ENCODE measurements at places on chromosomes 7 and 10. TPM values are rescaled to one million over a fixed set of nuclear protein-coding genes. Genes with fewer than 3 reads are reported as not detected.

FXYD4 gene
- not detected for total RNA-seq

PKD2L1 gene
- not detected for total RNA-seq

MUC12 gene
- total RNA-seq: not detected

EMX2 gene
- 3.2 TPM for total RNA-seq

ADO gene
- total RNA-seq: 48.4 TPM

CD36 gene
- total RNA-seq: not detected

DCLRE1A gene
- 8.3 TPM for total RNA-seq

CCDC172 gene
- not detected for total RNA-seq

PFKP gene
- total RNA-seq: 971 TPM

IL15RA gene
- total RNA-seq: 49.6 TPM

COBL gene
- total RNA-seq: 1.3 TPM

GPR22 gene
- not detected for total RNA-seq

PLPP4 gene
- 6.8 TPM for total RNA-seq

CC2D2B gene
- total RNA-seq: not detected

SPDYE6 gene
- total RNA-seq: not detected

GRCh38 chr10:33010132-33011037 lies 52.4 kb upstream of the ITGB1 start:
- peak; percentile 98 for DNase-seq

GRCh38 chr7:80499350-80499953 lies 12.4 kb downstream of the GNAT3 start:
- DNase-seq: peak; percentile 73

GRCh38 chr7:40749877-40750276 lies 615.1 kb downstream of the SUGCT start:
- DNase-seq: no peak

DNA sequence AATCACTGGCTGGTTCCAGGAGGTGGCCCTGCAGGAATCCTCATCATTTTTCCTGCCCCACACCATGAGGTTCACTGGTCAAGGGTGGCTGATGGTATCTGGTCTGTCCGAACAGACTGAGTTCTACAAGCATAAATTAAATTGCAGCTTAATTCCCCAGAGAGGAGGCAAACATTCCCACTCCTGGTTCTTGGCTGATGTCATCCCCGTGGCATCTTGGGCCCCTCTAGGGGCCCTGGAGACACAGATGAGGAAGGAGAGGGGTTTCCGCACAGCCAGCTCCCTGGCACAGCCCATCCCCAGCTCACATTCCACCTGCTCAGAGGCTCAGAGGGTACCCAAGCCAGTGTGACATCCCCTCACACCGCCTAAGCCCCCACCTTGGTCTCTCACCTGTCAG lies 5.3 kb upstream of the KLRG2 start:
- peak; percentile 77 for DNase-seq

- DNase-seq: no peak
Measured at GRCh38 chr10:79406683-79407422, 38.6 kb downstream of the ZCCHC24 start.

DNA sequence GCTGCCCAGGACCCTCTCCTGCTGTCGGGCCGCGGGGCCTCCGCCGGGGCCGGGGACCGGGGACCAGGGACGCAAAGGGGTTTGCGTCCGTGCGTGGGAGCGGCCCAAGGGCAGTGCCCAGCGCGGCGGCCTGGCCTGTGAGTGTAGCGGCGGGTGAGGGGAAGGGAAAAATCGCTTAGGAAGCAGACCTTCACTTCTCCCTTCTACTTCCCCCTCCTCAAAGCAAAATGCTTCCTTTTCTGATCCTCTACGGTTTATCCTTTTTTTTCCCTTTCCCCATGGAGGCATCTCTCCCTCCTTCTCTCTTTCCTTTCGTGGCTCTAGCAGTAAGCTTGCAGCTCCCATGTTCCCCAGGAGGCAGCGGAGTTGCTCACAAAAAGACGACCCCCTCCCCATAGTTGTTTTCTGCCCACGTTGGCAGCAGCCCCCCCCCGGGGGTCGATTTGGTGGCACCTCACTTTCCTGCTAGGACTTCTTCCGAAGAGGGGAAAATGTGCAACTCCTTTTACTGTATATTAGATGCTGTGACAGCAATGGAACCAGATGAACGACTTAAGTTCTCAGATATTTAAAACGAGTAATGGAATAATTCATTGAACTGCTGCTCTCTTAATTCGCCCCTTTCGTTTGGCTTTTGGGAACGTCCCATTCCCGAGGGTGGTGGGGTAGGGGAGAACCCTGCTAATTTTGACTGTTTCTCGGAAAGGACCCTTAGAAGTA lies 724 bp downstream of the CAPZA2 start:
- DNase-seq: peak; percentile 56

DNA sequence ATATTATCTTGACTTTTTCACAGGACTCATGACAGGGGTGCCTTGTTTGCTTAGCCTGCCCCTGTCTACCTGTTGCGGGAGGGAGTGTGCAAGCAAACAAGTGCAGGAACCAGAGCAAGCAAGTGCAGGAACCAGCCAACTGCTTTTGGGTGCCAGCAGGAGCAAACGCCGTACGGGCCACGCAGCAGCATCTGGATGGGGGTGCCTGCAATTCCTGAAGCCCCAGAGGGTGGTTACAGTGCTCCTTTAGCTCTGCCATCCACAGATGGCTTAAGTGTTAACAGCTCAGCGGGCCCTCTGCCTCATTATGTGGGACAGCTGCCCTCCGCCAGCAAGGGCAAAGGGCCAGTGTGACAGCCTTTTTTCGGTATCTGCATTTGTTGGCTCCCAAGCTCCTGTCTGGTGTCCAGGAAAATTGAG lies 83.5 kb downstream of the MICU1 start:
- no peak for DNase-seq

GRCh38 chr10:65142641-65143435 lies 1621.6 kb downstream of the REEP3 start:
- no peak for DNase-seq

GRCh38 chr10:124123156-124123555 lies 29.8 kb upstream of the CHST15 start:
- DNase-seq: no peak

GRCh38 chr7:157306846-157307838 lies 29.7 kb upstream of the DNAJB6 start:
- no peak for DNase-seq

DNA sequence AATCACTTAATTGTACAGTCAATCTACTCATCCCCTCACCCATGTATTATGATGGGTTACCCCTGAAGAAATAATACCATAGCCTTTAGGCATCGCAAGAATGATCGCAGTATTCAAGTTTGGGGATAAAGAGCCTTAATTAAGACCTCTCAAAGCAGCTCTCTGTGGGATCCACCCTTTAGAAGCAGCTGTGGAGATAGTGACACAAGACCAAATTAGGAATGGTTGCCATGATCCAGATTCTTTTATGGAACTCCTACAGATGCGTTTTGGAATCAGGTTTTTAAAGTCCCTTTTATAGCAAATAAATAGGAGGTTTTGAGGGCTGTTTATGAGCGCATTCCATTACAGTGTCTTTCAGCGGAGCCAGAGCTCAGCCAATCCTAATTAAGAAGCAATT lies 12.2 kb downstream of the TES start:
- no peak for DNase-seq

- DNase-seq: no peak
Measured at GRCh38 chr7:23475576-23475839, 5.2 kb upstream of the IGF2BP3 start.

- no peak for DNase-seq
Measured at GRCh38 chr10:27242473-27242950, 1.9 kb upstream of the ACBD5 start.

DNA sequence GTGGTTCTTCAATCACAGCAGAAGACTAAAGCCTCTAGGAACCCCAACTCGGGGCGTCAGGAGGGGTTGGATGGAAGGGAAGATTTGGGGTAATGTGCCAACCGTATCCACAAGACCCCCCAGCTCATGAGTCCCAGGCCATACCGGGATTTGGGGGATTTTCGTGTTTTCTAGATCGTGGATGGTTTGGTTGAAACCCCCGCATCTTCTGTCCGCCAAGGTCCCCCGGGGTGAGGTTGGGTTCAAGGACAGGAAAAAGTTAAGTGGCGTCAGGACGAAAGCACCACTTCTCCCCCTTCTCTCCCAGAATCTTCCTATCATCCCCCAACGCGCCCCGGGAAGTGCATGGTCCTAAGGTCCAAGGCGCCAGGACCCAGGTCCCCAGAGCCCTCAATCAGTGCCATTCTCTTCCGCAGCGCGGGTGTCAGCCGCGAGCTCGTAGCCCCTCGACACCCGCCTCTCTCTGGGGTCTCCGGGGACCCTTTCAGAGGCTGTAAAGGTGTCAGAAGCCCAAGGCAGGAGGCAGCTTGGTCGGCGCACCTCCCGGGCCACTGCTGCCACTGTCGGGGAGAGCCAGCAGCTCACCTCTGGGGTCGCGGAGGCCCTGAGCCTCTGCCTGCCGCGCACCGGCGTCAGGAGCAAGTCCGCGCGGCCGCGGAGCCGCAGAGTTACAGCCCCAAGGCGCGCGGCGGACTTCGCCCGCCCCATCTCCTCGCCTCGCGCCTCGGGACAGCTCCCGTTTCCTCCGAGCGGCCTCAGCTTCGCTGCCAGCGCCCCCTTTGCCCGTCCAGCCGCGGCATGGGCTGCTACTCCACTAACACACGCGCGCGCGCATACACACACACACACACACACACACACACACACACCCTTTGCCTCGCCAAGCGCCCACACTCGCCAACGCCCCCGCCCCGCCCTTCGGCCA lies 1.5 kb downstream of the MKX start:
- DNase-seq: peak; percentile 25

DNA sequence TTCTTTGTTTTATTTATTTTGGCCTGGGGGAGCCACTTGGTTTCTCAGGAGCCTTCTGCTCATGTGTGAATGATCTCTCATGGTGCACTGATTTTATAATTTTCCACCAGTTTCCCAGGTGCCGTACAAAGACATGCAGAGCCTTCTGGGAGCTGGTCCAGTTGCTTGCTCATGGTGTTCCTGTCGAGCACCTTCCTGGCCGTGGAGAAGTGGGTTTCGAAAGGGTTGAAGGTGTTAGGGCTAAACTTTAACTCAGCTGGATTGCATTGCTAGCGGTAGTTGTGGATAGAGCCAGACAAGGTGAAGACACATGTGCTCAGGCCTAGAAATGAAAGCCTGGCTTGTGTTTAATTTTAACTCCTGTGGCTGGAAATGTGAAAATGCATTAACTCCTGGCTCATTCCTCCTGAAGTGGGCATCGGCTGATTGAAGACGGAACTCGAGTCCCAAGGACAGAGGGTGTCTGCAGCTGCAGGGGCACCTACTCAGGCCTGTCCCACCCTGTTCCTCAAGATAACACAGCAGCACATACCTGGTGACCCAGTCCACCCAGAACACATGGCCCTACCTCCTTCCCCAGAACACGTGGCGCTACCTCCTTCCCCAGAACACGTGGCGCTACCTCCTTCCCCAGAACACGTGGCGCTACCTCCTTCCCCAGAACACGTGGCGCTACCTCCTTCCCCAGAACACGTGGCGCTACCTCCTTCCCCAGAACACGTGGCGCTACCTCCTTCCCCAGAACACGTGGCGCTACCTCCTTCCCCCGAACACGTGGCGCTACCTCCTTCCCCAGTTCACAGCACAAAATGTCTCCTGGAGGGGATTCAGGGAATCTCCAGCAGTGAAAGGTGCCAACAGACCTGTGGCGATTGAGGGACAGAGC lies 133.2 kb downstream of the WDR37 start:
- DNase-seq: no peak

DNA sequence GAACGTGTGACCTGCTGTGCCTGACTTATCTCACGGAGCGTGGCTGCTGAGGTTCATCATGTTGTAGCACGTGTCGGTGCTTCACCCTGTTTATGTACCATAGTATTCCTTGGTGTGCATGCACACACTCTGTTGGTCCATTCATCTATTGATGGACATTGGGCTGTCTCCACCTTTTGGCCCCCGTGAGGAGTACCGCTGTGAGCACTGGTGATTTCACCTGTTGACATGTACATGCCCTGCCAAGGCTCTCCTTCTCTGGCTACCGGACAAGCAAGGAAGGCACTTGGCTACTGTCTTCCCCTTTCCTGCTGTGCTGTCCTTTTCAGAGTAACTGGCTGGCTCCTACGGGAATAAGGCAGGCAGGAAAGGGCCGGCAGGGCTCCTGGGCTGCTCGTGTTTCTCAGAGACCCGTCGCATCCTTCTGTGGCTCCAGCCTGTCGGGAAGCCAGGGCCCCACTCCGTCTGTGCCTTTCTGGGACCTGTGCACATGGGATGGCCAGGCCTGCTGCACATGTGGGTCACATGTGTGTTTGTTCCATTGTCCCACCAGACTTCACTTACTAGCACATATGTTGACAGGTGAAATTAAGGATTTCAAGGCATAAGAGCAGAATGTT lies 17.8 kb upstream of the TBRG4 start:
- DNase-seq: no peak

DNA sequence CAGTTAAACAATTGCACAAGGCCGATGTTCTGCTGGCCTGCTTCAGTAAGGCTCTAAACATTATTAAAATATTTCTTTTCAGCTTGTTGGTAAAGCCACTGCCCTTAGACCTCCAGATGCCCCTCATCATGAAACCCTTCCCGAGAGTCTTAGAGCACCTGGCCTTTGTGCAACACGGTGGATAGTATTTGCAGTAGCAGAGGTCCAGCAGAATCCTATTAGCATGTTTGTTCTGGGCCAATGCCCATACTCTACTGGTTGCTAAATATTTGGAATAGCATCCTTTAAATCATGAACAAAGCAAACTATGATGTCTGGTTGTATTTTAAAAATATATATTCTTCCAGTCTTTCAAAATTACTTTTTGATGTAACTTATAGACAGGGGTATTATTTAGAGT lies 584.6 kb downstream of the CNTNAP2 start:
- DNase-seq: no peak

- no peak for DNase-seq
Measured at GRCh38 chr10:67808704-67809103, 29.3 kb downstream of the DNAJC12 start.

DNA sequence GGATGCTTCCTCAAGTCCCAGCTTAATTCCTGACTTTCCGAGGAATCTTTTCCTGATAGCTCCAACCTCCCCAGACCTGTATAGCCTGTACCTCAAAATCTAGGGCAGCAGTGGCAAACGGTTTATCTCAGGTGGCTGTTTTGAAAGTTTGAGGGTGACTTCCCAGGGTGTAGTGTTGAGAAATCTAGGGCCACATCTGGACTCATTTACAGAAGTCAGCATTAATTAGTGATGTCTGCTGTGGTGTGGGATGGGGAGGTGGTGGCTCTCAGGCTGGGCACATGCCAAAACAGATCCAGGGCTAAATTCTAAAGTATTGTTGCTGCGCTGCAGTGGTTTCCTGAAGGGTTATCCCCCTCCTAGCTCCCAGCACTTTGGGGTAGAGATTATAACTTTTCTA lies 38.0 kb downstream of the UNC5B start:
- DNase-seq: no peak

DNA sequence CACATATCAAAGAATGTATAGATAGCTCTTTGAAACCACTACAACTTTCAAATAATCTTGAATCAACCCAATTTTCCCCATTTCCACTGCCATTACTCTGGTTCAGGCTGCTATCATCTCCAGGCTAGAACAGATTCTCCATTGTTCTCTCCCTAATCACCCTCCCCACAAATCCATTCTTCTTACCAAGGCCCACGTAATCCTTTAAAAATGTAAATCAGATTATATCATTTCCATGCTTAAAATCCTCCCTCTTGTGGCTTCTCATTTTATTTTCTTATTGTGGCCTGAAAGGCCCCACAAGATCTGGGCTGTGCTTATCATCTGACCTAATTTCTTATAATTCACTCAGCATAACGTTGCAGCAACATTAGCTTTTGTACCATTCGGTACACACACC lies 3.0 kb upstream of the PON1 start:
- DNase-seq: no peak
